ENCODE measurements at places on chromosomes 11 and 22.

GRCh38 chr11:20399498-20399897 is 12.0 kb downstream of the PRMT3 start:
- no peak for DNase-seq

DNA sequence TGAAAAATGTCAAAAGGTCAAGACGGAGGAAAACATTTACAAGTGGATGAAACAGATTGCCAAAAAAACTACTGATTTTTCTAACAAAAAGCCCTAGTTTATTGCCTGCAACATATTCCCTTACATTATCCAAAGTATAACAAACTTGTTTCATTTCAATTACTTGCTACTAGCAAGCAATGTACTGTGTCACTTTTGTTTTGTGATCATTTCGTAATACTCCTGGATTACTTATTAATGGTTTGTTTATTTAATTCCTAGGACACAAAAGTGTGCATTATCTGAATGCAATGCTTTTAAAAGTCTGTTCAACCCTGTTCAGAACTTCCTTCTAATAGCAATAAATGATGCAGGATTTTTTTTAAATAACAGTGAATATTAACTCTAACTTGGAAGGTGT is 50.9 kb downstream of the CCDC34 start:
- DNase-seq: no peak

GRCh38 chr11:1302461-1303125 is 6.8 kb downstream of the TOLLIP start:
- DNase-seq: no peak

DNA sequence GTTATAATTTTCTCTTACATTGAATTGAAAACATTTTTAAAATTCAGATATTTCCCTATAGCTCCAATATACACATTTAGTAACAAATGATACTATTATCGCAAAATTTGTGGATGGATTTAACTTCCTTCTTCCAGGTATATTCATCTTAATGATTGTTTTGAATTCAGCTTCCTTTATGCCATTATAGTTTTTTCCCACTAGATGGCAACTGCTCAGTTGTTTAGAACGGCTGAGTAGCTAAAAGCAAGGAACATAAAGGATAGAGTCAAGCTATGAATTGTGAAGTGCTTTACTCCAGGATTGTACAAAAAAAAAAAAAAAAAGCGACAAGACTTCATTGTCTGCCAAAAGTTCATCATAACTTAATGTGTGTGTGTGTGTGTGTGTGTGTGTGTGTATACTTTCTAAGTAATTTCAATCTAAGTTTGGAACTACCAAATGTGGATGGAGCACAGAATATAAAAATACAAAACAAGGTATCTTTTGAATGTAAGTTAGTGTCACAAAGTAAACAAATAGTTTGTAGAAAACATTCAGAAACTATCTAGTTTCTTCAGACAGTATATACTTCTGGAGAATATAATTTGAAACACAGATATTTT is 846.4 kb downstream of the DLG2 start:
- DNase-seq: no peak

GRCh38 chr11:44351006-44351660 is 41.2 kb upstream of the ALX4 start:
- no peak for DNase-seq

- no peak for DNase-seq
Measured at GRCh38 chr11:31089117-31089516, 280.4 kb downstream of the DCDC1 start.

DNA sequence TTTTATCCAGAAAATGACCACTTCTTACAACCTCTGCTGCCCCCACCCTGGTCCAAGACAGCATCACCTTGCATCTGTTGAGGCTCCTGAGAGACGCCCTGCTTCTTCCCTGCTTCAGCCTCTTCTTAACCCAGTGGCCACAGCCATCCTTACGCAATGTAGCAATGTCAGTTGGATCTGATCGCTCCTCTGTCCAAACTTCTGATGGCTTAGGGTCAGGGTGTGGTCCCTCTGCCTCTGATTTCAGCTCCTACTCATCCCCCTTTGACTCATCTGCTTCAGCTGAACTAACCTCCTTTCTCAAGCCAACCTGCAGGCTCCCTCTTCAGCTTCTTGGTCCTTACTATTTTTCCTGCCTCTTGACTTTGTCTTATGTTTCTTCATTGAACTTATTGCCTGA is 280.8 kb downstream of the KIRREL3 start:
- DNase-seq: no peak

GRCh38 chr11:125959511-125959910 is 13.7 kb downstream of the VSIG10L2 start:
- no peak for DNase-seq

- no peak for DNase-seq
Measured at GRCh38 chr11:116929414-116930090, 92.1 kb upstream of the APOA1 start.

GRCh38 chr11:125975634-125976033 is 29.8 kb downstream of the VSIG10L2 start:
- no peak for DNase-seq

DNA sequence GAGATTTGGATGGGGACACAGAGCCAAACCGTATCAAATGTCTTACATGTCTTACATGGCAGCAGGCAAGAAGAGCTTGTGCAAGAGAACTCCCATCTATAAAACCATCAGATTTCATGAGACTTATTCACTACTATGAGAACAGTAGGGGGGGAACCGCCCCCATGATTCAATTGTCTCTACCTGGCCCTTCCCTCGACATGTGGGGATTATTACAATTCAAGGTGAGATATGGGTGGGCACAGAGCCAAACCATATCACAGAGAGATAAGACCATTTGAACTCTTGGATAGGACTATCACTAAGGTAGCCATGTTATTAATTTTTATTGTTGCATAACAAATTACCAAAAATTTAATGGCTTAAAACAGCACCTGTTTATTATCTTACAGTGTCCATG is 611.7 kb downstream of the SOX6 start:
- DNase-seq: no peak

DNA sequence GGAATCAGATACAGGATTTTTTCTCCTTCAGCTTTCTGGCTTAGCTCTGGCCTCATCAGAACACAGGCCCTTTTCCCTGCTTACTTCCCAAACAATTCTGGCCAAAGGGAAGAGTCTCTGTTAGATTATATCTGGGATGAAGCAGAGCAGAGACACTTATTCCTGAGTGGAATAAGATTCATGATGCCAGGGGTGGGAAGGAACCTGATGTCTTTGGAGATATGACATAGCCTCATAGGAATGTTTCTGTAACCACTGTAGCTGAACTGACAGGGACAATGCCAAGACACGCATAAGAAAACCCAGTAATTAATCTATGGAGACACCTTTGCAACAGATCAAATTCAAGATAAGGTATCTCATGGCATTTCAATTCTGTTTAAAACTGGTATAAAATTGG is 177.1 kb upstream of the RAG2 start:
- DNase-seq: no peak

GRCh38 chr11:131760091-131761061 is 390.0 kb downstream of the NTM start:
- no peak for DNase-seq

DNA sequence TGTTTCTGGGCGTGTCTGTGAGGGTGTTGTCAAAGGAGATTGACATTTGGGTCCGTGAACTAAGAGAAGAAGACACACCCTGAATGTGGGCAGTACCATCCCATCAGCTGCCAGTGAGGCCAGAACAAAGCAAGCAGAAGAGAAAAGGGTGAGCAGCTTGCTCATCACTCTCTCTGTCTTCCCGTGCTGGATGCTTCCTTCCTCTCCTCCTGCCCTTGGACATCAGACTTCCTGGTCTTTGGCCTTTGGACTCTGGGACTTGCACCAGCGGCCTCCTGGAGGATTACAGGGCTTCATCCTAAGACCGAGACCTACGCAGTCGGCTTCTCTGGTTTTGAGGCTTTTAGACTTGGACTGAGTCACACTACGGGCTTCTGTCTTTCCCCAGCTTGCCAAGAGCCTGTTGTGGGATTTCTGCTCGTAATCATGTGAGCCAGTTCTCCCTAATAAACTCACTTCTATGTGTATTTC is 18.8 kb downstream of the APOL2 start:
- no peak for DNase-seq
